ENCODE measurements at places on chromosomes 2 and 18. TPM values are rescaled to one million over a fixed set of nuclear protein-coding genes. Genes with fewer than 3 reads are reported as not detected.

DNA sequence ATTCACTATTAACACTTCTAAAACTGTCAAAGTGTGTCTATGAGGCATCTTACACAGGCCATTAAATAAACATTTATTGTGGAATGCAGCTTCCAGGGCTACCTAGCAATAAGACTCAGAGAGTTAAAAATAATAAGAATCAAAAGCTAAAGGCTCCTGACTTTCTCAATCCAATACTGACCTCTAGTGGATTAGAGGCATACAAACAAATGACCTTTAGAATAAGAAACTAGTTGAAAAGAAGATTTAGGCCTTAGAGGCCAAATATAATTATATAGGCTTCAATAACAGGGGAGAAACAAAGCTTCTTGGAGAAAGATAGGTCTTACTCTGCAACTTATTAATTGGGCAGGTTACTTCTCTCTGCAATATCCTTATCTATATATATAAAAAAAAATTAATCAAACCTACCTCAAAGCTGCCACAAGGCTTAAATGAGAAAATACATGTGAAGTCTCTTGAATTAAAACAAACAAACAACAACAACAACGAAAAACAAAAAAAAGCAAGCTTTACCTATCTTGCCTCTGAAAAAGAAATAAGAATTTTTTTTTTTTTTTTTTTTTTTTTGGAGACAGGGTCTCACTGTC, 246.1 kb downstream of the EXOC6B start:
- no peaks in the 10 kb centered on the region for H3K36me3 ChIP-seq
- peaks cover 7% of the 10 kb centered on the region for H3K4me1 ChIP-seq
- peak; percentile 70 for DNase-seq
- no peak overlapping the region for H3K4me3 ChIP-seq
- H3K27me3 ChIP-seq: no peaks in the 10 kb centered on the region
- H3K27ac ChIP-seq: no peak overlapping the region

TMEM37 gene
- polyA plus RNA-seq: 115 TPM

POTEC gene
- not detected for polyA plus RNA-seq

- no peaks in the 10 kb centered on the region for H3K36me3 ChIP-seq
- peak; percentile 73 for DNase-seq
- H3K4me1 ChIP-seq: peaks cover 35% of the 10 kb centered on the region
- H3K27ac ChIP-seq: no peak overlapping the region
- peaks cover 9% of the 10 kb centered on the region for H3K27me3 ChIP-seq
These were observed 86.5 kb downstream of the EFEMP1 start for GRCh38 chr2:55837073-55837472.

RAPH1 gene
- 5.3 TPM for polyA plus RNA-seq

NUP35 gene
- polyA plus RNA-seq: 14.8 TPM

- no peaks in the 10 kb centered on the region for H3K4me1 ChIP-seq
- no peak for DNase-seq
- no peak overlapping the region for H3K27ac ChIP-seq
- H3K36me3 ChIP-seq: peaks cover 49% of the 10 kb centered on the region
- no peak overlapping the region for H3K4me3 ChIP-seq
These were observed 27.3 kb downstream of the VPS4B start for GRCh38 chr18:63394954-63395353.

GRCh38 chr2:46722142-46722541, 193.5 kb downstream of the MCFD2 start:
- H3K4me3 ChIP-seq: no peak overlapping the region
- no peaks in the 10 kb centered on the region for H3K36me3 ChIP-seq
- H3K4me1 ChIP-seq: peaks cover 76% of the 10 kb centered on the region
- DNase-seq: no peak
- H3K27ac ChIP-seq: no peak overlapping the region

RHBDD1 gene
- polyA plus RNA-seq: 8.7 TPM

DNA sequence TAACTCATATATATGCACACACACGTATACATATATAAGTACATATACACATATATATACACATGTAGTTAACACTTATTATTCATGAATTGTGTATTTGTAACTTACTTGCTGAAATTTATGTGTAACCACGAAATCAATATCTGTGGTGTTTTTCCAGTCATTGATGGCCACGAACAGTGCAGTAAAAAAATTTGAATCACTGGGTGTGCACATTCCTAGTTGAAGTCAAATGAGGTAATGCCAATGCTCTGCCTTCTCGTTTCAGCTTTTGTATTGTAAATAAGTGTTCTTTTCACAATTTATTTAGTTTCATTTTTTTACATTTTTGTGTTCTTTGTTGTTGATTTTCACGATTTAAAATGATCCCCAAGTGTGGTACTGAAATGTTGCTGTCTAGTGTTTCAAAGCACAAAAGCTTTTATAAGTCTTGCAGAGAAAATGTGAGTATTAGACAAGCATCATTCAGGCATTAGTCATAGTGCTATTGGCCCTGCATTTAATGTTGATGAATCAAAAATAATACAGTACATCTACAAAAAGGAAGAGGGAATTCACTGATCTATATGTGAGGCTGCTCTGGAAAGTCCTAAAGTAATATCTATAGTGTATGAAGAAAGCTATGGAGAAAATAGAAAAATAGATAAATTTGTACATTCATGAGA, 419.0 kb downstream of the DSC3 start:
- H3K4me1 ChIP-seq: no peaks in the 10 kb centered on the region
- H3K36me3 ChIP-seq: no peaks in the 10 kb centered on the region
- H3K4me3 ChIP-seq: no peak overlapping the region
- no peak for DNase-seq
- H3K27ac ChIP-seq: no peak overlapping the region

DNA sequence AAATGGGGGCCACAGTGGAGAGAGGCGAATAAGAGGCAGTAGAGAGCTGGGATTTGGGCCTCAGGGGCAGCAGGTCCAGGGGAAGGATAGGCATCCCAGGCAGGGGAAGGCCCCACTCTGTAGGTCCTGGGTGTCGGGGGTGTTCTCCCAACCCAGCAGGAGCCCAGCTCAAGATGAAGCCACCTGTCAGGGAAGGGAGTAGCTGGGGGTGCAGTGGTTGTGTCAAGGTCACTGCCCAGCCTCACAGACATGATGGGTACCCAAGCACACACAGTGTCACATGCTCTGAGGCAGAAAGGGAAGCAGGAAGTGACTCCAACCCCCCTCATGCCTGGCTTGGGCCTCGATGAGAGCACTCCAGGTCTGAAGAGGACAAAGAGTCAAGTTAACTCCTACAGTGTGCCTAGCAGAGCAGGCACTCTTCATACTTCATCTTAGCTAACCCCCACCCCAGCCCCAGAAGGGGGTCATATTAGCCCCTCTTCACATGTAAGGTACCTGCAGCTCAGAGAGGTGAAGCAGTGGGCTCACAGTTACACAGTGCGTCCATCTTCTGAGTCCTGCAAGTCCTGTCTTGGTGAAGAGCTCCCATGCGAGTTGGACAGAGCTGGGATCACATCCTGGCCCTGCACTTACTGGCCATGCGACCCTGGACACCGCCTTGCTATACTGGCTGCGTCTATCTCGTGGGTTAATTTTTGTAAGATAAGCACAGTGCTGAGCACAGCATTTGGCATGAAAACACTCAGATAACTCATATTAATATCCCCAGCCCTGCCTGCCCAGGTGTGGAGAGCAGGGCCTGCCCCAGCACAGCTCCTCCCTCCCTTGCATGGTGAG, 72.6 kb upstream of the DAPL1 start:
- H3K27me3 ChIP-seq: peaks cover 17% of the 10 kb centered on the region
- peaks cover 53% of the 10 kb centered on the region for H3K4me1 ChIP-seq
- DNase-seq: no peak
- H3K27ac ChIP-seq: no peak overlapping the region

DNA sequence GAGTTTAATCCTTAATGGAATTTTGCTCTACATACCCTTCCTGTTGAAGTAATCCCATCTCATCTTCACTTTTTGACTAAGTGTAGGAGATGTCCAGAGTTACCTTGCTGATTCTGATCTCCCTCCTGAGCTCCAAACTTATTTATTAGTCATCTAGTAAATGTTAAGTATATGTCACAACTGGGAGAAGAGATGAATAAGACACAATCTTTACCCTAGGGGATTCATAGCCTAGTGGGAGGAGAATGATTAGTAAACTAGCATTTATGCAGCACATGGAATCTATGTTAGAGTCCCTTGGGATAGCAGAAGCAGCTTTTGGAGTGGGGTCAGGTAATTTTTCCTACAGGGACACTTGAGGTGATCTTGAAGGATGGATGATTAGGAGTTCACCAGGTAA, 20.7 kb downstream of the ACVR2A start:
- no peaks in the 10 kb centered on the region for H3K27me3 ChIP-seq
- H3K36me3 ChIP-seq: no peaks in the 10 kb centered on the region
- no peak overlapping the region for H3K4me3 ChIP-seq
- H3K27ac ChIP-seq: no peak overlapping the region

SLC1A4 gene
- 20.8 TPM for polyA plus RNA-seq

DNA sequence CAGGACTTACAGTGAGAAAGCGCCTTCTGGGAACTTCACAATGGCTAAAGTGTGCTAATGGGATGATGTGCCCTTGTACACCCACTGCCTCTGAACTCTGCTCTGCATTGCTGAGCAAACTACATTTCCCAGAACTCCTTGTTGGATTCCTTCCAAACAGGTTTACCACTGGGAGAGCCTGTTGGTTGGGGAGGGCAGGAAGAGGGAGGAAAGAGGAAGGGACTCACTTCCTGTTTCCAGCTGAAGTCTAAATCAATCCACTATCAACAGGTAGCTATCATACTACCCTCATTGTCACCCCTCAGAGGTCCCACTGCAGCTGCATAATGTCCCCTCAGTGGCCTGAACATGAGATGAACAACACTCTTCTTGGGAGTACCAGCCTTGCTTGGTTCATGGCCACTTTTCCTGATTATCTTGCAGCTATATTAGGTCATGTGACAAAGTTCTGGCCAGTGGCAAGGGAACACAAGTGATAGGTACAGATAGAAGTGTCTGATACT, 109.7 kb downstream of the MSH2 start:
- no peak overlapping the region for H3K27ac ChIP-seq
- H3K36me3 ChIP-seq: no peaks in the 10 kb centered on the region
- H3K4me1 ChIP-seq: no peaks in the 10 kb centered on the region
- peak; percentile 54 for DNase-seq
- H3K4me3 ChIP-seq: no peak overlapping the region

DNA sequence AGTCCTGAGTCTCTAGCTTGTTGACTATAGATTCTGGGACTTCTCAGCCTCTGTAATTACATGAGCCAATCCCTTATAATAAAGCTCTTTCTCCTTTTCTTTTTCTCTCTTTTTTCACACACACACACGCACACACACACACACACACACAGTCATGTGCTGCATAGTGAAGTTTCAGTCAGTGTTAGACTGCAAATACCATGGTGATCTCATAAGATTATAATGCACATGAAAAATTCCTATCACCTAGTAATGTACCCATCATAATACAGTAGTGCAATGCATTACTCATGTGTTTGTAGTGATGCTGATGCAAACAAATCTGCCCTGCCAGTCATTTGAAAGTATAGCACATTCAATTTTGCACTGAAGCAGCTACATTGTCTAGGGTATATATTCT, 558.2 kb downstream of the SUCLG1 start:
- H3K4me1 ChIP-seq: no peaks in the 10 kb centered on the region
- no peaks in the 10 kb centered on the region for H3K27me3 ChIP-seq
- H3K36me3 ChIP-seq: no peaks in the 10 kb centered on the region
- no peak overlapping the region for H3K4me3 ChIP-seq
- DNase-seq: no peak
- H3K27ac ChIP-seq: no peak overlapping the region

DNA sequence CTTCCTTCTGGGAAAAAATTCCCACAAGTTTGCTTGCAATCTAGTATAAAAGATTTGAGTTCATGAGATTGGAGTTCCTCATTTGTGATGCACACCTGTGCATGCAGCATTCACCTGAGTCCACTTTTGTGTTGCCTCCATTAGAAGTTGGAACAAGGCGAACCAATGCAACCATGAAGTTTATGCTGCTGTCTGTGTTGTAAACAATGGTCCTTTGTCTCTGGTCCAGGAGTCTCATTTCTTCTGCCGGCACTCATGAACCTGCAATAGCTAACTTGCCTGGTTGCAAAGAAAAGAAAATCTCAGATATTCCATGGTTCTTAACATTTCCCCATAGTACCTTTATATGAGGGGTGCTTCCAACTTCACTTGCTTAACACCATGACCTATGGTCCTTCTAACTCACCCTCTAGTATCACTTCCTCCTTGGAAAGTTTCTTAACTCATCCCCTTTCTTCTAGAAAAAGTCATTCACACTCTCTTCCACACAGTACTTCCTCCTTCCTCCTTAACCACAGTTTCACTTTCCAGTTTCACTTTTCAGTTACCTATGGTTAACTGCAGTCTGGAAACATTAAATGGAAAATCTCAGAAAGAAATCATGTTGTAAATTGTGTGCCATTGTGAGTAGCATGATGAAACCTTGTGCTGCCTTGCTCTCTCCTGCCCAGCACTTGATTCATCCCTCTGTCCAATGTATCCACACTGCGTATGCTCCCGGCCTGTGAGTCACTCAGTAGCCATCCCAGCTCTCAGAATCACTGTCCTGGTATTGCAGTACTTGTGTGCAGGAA, 128.8 kb upstream of the TRIB2 start:
- no peak for DNase-seq
- no peaks in the 10 kb centered on the region for H3K4me1 ChIP-seq
- no peaks in the 10 kb centered on the region for H3K27me3 ChIP-seq
- no peaks in the 10 kb centered on the region for H3K36me3 ChIP-seq
- H3K4me3 ChIP-seq: no peak overlapping the region

MEP1B gene
- polyA plus RNA-seq: not detected

EVX2 gene
- not detected for polyA plus RNA-seq

DNA sequence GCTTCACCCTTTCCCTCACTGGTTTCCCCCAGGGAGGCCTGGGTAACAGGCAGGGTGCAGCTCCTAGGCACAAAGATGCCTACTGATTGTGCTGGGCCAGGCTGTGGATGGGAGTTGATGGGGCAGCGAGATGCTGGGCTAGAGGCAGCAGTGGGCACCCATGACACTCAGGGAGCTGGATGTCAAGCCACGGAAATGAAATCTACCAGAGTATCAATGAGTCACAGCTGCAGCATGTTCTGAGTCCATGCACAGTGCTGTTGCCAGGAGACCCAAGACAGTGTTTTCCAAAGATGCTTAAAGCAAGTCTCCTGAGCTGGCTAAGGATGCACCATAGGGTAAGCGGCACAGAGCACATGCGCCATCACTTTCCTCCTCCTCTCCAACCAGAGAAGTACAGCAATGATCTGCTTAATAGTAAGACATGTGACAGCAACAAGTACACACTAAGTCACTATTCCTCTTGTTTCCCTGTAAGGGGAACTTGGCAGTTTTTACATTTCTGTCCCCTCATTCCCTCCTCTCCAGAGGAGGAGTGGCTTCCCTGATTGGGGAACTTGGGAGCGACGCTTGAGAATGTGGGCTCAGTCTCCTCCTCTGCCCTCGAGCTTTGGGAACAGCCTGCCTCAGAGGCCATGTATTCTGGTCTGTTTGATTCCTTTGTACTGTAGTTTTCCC, 57.2 kb downstream of the CDC42EP3 start:
- DNase-seq: no peak
- H3K27me3 ChIP-seq: 0 out of 3 replicates have a peak, but pooled peaks cover 4% of the 10 kb centered on the region
- H3K27ac ChIP-seq: no peak overlapping the region
- H3K4me3 ChIP-seq: no peak overlapping the region

- H3K27me3 ChIP-seq: peaks cover 6% of the 10 kb centered on the region
- no peaks in the 10 kb centered on the region for H3K36me3 ChIP-seq
- no peak overlapping the region for H3K27ac ChIP-seq
These were observed 190.1 kb downstream of the NDUFA10 start for GRCh38 chr2:239835056-239835455.

All from HepG2 (cell line).